Fibroblast of the conjunctiva (primary cell): ENCODE measurements at places on chromosomes 5 and 9.

GRCh38 chr5:168713051-168713450 is 133.9 kb upstream of the PANK3 start:
- DNase-seq: no peak

GRCh38 chr5:171715551-171715950 is 70.1 kb upstream of the SMIM23 start:
- no peak for DNase-seq

GRCh38 chr5:37370864-37371726 is at the start of gene NUP155:
Gene NUP155, minus strand, starts transcription at chr5:37371106. Its CDS starts 129 bp downstream, at chr5:37370977.
- peak; percentile 92 for DNase-seq

GRCh38 chr9:97363661-97364299 is 48.1 kb upstream of the TDRD7 start:
- DNase-seq: no peak

- no peak for DNase-seq
Observed at GRCh38 chr5:81450940-81451339, 57.0 kb upstream of the ACOT12 start.
